Right ventricle myocardium inferior (tissue), 1 donor: ENCODE measurements at places on chromosomes 5 and 9. TPM values are rescaled to one million over a fixed set of nuclear protein-coding genes. Genes with fewer than 3 reads are reported as not detected.

- DNase-seq = no peak
Observed at GRCh38 chr5:98109561-98110006, 663.9 kb upstream of the RGMB start.

DNA sequence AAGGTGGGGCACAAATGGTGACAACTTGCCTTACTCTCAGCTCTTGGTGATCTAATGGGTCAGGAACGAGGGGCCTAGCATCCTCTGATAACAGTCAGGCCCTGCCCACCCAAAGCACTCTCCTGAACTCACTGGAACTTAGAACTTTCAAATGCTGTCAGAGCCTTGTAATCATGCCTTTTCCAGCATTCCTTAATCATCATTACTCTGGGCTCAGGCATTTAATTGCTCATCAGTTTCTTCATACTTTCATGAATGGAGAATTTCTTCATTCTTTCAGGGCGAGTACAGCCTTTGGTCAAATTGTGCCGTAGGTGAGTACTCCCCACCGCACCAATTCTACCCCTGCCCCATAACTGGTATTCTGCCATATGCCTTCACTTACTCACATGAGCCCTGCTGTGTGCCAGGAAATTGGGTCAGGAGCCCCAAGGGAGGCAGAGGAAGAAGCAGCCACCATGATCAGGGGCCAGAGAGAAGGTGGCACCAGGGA is 30.2 kb upstream of the DUSP1 start:
- no peak for DNase-seq

DNA sequence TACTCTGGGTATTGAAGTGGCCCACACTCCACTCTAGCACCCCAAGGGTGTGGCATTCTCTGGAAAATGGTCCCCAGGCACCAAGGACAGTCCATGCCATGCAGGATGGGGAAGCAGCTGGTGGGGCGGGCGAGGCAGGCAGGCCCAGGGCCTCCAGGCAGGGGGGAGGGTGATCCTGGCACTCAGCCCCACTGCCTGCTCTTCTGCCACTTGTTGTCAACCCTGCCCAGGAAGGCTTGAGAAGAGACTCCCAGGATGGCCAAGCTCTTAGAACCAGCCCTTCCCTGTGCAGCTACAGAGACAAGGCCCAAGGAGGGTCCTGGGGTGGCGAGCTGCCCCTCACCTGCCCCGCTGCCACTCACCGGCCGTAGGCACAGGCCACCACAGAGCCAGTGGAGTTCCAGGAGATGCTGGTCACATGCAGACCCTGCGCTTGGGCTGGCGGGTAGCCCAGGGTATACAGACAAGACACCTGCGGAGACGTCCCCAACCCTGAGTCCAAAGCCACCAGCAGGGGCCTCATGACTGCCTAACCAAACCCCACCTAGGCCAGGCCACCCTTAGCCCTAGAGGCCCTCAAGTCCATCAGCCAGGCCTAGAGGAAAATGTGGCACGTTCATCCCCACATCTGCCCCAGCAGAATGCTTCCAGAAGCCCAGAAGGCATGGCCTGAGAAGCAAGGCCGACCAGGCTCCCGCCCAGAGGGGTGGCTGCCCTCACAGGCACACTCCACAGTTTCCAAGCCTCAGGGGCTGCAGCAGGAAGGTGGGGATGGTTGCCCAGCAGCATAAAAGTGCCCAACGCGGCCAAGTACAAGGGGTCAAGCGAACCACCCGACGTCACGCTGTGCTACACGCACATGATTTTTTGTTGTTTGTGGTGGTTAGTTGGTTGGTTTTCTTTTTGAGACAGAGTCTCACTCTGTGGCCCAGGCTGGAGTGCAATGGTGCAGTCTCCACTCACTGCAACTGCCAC is 19.8 kb downstream of the DYNC2I2 start:
- no peak for DNase-seq

Gene AUH
- total RNA-seq = 37.9 TPM

- no peak for DNase-seq
Observed at GRCh38 chr5:147339313-147339712, 104.5 kb downstream of the STK32A start.

GRCh38 chr5:57889558-57889957 is 406.9 kb upstream of the ACTBL2 start:
- no peak for DNase-seq
